ENCODE measurements at places on chromosomes 11 and 22.

GRCh38 chr22:45424241-45424731, 10.8 kb downstream of the RIBC2 start:
- DNase-seq, result no peak

DNA sequence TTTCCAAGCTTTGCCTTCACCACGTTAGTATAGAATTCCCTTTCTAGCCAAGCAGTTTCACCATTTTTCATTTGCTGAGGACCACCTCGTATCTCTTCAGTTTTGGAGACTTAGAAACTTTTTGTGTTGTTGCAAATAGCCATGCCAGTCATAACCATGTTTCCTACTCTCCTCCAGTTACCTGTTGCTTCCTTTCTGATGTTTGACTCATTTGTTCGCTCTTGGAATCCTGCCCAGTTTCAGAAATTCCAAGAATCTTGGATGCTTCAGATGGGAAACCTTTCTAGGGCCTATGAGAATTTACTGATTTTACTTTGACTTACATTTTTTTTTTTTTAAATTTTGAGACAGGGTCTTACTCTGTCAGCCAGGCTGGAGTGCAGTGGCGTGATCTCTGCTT, 65.4 kb downstream of the PPP6R3 start:
- no peak for DNase-seq

DNA sequence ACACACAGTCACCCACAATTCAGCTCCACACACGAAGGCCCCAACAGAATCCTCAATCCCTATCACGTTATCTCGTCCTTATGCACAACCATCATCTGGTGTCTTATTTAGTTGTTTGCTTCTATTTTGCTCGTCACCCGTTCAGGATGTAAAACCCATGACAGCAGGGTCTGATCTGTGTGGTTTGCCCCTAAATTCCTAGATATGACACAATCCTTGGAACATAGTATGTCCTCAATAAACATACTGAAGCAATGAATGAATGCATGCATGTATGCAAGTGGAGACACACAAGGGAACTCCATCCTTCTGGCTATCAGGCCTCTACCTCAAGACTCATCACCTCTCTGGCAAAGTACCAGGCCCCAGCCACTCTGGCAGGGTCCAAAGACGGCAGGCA, 20.2 kb downstream of the STARD10 start:
- no peak for DNase-seq

DNA sequence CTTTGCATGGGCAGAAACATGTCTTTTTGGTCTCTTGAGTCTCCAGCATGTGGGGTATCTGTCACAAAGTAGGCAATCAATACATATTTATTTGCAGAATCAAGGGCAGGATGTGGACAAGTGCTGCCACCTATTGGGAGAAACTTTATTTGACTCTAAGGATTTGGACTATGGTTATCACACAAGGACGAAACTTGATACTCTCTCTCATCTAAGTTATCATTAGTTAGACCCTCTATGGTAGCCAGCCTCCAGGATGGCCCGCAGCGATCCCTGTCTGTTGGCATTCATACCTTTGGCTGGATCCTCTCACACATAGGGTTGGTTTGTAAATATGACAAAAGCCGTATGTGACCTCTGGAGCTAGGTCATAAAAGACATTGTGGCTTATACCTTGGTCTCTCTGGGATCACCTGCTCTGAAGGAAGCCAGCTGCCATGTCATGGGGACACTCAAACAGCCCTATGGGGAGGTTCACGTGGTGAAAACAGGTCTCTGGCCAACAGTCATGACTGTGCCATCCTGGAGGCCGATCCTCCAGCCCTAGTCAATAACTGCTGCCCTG, 1.1 kb upstream of the FBXO7 start:
- peak; percentile 3 for DNase-seq

DNA sequence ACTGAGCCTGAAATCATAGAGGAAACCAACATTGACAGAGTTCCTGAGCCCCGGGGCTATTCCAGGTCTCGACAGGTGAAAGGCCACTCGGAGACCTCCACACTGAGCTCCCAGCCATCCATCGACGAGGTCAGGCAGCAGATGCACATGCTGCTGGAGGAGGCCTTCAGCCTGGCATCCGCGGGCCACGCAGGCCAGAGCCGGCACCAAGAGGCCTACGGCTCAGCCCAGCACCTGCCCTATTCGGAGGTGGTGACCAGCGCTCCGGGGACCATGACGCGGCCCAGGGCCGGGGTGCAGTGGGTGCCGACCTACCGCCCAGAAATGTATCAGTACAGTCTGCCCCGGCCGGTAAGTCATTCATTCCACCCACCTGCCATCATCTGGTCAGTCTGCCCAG, 54.9 kb downstream of the C11orf91 start:
- no peak for DNase-seq

DNA sequence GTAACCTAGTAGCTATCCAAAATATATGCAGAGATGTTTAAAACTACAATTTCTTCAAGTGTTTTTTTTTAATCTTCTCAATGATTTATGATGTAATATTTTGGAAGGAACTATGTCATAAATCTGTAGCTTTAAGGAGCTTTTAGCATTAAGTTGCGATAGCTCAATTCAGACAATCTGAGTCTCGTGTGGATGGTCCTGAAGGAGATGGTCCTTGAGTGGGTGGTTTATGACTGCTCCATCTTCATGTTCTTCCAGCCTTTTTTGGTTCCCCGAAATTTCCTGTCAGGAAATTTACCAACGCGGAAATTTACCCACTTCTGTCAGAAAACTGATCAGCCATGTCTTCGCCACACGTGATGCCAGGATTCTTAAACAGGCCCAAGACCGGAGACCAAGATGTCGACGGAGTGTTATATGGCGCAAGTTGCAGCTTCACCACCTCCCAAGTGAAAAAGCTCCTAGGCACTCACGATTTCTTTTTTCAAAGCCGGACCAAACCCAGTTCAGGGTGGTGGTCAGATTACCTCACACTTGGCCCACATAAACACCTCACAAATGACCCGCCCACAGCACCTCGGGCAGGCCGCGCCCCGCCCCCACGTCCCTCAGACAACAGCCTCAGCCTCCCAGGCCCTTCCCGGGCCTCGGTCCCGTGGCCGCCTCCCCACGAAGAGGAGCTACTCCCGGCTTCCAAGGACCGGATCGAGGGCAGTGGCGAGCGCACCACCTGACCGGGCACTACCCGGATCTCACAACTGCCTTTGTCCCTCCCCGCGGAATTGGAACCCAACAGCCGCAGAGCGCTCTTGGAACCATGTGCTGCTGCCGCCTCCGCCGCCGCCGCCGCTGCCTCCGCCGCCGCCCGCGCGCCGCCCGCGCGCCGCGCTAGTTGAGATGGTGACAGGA, at the start of gene MORC2:
TSS of gene MORC2 (minus strand) at position 760 of the 909 bp plus-strand sequence. CDS start 885 bp downstream, outside the sequence.
- DNase-seq, result no peak
